ENCODE measurements at places on chromosomes 5 and 9. TPM values are rescaled to one million over a fixed set of nuclear protein-coding genes. Genes with fewer than 3 reads are reported as not detected.

DNA sequence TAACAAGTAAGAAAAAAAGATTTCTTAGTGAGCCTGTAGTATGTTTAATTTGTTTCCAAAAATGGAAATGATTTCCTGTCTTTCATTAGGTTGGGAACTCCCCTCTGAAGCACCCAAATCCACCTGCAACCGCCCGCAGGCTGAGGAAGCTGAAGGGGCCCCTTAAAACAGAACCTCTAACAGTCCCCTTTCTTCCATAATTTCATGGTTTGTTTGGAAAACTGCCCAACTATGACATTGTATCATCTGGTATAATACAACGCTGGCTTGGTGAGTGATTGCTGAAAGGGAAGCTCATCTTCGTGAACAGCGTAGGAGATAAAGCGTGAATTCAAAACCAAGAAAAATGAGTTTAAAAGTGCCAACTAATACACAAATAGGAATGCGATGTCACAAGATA is 215.5 kb downstream of the FSTL4 start:
- no peak overlapping the region for H3K4me3 ChIP-seq
- H3K27me3 ChIP-seq: no peaks in the 10 kb centered on the region
- H3K27ac ChIP-seq: no peak overlapping the region
- no peak for DNase-seq

DNA sequence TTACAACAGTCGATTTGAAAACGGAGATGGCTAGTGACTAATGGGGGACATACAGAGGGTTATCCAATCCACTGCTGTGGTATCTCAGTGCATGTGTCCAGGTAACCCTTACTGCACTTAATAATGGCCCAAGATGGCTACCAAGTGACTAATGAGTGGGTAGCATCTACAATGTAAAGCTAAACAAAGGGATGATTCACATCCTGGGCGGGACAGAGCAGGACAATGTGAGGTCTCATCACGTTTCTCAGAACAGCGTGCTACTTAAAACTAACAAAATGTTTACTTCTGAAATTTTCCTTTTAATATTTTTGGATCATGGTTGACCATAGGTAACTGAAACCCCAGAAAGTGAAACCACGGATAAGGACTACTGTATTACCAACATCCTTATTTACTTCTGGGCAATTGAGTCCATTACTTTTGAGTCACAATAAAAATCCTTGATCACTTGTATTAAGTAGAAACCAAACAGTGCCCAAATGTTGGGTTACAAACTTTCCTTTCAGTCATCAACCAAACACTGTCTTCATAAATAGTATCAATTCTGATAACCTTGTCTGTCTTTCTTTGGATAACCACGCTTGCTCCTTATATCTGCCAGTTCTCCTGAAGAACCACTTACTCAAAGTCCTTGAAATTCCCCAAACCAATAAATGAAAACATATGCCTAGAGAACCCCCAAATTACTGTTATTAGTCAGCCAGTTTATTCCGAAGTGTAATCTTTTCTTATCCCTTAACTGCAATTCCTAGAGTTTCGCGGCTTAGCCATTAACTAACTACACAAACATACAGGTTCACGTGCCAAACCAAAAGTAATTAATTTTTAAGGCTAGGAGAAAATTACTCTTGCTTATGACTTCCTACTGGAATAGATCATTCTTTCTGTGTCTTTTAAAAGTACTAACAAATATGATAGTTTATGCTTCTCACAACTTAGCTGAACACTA is 59.7 kb downstream of the ELL2 start:
- no peak overlapping the region for H3K27ac ChIP-seq
- H3K4me3 ChIP-seq: no peak overlapping the region
- H3K36me3 ChIP-seq: peaks cover 7% of the 10 kb centered on the region
- no peaks in the 10 kb centered on the region for H3K4me1 ChIP-seq
- H3K27me3 ChIP-seq: no peaks in the 10 kb centered on the region
- no peak for DNase-seq

DNA sequence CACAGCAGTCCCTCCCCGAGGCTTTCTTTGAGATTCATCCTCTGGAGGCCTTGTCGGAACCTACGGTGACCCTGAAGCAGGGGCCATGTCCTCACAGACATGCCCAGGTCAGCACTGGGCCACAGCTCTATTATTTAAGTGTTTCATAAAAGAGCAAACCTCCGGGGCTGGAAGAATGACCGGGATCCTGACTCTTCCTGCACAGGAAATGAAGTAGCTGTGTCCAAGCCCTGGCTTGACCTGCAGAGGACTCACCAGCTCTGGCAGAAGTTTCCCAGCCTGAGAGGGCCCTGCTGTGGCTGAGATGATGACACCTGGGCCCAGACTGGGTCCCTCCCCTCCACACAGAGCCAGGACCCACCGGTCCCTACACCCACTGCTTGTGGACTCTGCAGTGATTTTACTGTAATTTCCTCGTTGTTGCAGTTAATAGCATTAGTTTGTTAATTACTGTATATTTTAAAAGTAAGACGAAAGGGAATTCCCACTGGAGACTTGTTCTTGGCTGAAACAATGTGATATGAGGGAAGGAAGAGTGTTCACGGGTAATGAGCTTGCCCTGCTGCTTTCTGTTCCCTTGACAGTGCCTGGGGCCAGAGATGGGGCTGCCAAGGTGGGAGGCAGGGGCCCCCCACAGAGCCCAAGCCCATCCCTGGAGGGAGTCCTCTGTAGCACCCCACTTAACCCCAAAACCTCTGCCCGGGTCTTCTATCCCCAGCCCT is 72.2 kb downstream of the PCDH1 start:
- peak; percentile 32 for DNase-seq
- H3K27ac ChIP-seq: peak overlapping the region; percentile 85
- no peak overlapping the region for H3K4me3 ChIP-seq
- H3K4me1 ChIP-seq: peaks cover 29% of the 10 kb centered on the region
- no peaks in the 10 kb centered on the region for H3K27me3 ChIP-seq

DNA sequence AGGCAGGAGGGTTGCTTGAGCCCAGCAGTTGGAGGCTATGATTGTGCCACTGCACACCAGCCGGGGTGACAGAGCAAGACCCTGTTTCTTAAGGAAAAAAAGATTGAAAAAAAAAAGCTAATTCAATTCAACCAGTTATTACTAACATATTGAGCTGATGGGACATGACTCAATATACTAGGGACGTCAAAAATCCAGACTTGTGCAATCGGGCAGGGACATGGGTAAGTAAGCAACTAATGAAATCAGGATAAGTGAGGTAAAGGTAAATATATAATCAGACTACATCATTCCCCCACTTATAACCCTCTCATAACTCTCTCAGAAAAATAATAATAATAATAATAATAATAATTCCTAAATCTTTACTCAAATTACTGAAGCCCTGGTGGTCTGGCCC is 975 bp upstream of the HAVCR1 start:
- H3K27me3 ChIP-seq: no peaks in the 10 kb centered on the region
- no peak for DNase-seq
- H3K4me3 ChIP-seq: no peak overlapping the region
- no peak overlapping the region for H3K27ac ChIP-seq
- H3K36me3 ChIP-seq: no peaks in the 10 kb centered on the region
- H3K4me1 ChIP-seq: no peaks in the 10 kb centered on the region

DNA sequence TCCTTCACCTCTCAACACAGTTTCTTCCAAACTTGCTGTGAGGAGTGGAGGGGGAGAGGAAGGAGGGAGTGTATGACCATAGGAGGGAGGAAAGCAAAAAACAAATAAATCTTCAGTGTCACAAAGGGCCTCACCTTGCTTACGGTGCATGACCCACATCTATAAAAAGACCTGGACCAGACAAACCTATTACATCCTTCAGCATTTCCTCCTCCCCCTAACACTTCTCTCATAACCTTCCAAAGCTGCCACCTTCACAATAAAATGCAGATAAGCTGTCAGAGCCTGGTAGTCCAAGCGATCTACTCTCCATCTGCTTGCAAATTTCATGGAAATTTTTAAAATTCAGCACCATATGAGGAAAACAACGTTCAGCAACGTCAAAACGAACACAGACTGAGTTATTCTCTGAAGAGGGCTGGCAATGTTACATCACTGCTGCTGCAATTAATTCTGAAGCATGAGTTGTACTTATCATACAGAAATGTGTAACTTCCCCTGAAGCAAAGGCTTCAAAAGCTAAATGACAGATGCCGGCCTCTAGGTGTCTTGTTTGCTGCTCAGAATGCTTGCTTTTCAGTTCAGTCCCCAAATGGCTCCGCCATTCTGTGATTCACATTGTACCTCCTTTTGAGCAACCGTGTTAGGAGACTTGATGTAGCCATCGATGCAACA is 62.9 kb downstream of the EFNA5 start:
- no peak overlapping the region for H3K4me3 ChIP-seq
- no peaks in the 10 kb centered on the region for H3K36me3 ChIP-seq
- no peak overlapping the region for H3K27ac ChIP-seq

- no peak within 1 kb of the TSS for H3K4me3 ChIP-seq
- H3K36me3 ChIP-seq: no peaks in the 10 kb centered on the region
- H3K27ac ChIP-seq: no peak within 1 kb of the TSS
- DNase-seq: no peak
- H3K4me1 ChIP-seq: peaks cover 5% of the 10 kb centered on the region
- no peaks in the 10 kb centered on the region for H3K27me3 ChIP-seq
These were observed at the start of gene TEX48 for GRCh38 chr9:114681594-114682332. TSS of gene TEX48 (minus strand) at chr9:114682192. CDS start at chr9:114671723, 10,469 bp downstream.

The LRRC19 gene
- 1.5 TPM for total RNA-seq

DNA sequence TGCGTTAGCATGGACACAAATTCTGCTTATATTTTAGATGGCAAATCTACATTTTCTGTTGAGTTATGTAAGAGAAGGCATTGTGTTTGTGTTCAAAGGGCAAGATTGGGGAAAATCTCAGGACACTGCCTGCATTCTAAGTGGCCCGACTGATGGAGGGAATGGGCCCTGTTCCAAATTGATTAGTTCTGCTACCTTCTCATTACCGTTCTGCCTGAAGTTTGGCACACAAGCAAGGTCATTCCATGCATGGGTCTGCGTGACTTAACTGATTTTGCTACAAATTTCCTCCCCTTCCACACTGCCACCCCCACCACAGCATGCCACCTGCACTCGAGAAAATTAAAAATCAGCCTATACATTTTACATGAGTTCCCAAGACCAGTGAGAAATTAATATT is 409.9 kb downstream of the BRINP1 start:
- H3K36me3 ChIP-seq: no peaks in the 10 kb centered on the region
- H3K27me3 ChIP-seq: no peaks in the 10 kb centered on the region
- H3K4me1 ChIP-seq: no peaks in the 10 kb centered on the region

The DNAJA1 gene
- 141 TPM for total RNA-seq

The DOCK8 gene
- total RNA-seq: 83.9 TPM

GRCh38 chr9:94173632-94174031 is 85.5 kb upstream of the ZNF169 start:
- no peak overlapping the region for H3K4me3 ChIP-seq
- H3K27me3 ChIP-seq: no peaks in the 10 kb centered on the region
- peaks cover 87% of the 10 kb centered on the region for H3K4me1 ChIP-seq
- H3K36me3 ChIP-seq: peaks cover 5% of the 10 kb centered on the region
- no peak overlapping the region for H3K27ac ChIP-seq

DNA sequence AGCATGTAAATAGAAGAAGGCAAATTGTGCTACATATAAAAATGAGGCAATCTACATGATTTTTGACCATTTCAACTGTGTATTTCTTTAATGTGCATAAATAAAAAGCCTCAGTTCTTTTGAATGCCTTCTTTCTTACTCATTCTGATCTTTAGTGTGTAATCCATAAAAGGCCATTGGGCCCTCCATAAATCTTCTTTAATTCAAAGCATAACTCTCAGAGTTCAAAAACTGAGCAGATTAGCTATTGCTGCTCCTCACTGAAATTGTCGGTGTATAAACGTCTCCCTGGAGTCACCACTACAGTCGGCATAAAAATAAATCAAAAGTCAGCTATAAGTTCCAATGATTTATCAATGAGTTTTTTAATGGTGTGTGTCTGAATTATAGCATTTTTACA is 45.3 kb upstream of the ADAMTSL1 start:
- H3K27ac ChIP-seq: no peak overlapping the region
- no peaks in the 10 kb centered on the region for H3K36me3 ChIP-seq
- H3K4me3 ChIP-seq: no peak overlapping the region
- no peak for DNase-seq
- no peaks in the 10 kb centered on the region for H3K4me1 ChIP-seq

DNA sequence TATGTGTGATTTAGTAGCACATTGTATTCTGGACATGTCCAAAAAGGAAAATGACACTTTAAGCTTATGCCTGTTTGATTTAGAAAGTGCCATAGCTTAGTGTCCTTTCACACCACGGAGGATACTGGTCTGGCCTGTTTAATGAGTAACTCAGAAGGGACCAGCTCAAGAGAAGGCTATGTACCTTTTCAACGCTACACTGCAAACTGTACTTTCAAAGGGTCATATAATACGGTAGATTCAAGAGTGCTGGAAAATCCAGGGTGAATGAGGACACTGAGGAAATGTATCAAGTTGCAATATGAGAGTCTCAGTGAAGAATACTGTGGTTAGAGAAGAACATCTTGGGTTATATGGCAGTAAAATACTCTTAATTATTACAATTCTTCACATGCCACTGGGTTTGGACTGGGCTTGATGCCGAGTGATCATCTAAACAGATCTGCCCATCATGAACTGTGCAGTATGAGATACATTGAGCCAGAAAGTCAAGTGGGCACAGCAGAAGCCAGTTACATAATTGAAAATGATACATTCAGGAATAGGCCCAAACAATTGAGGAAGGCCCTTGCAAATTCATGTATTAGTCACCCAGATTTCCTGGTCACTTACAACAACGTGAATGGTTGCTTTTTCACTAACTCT is 1211.5 kb upstream of the CDH9 start:
- H3K4me3 ChIP-seq: no peak overlapping the region
- DNase-seq: no peak
- H3K4me1 ChIP-seq: no peaks in the 10 kb centered on the region
- no peaks in the 10 kb centered on the region for H3K36me3 ChIP-seq
- H3K27ac ChIP-seq: no peak overlapping the region
- H3K27me3 ChIP-seq: no peaks in the 10 kb centered on the region

DNA sequence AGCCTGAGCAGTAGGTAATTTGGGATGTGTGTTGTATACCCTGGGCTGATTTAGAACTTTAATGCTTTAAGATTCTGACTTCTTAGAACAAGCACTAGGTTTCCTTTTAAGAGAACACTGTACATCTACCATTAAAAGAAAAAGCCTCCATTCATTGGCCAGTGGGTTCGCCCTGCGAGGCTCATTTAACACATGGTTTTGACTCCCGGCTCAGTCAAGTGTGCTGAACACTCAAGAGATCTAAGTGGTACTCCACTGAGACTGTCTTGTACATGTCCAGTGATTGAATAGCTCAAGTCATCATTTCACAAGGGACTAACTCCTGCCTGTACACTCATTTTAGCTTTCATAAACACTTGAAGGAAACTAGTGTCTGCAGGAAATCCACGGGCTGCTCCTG is 3.9 kb downstream of the FUBP3 start:
- no peak overlapping the region for H3K4me3 ChIP-seq
- H3K27ac ChIP-seq: no peak overlapping the region
- no peaks in the 10 kb centered on the region for H3K27me3 ChIP-seq
- H3K36me3 ChIP-seq: no peaks in the 10 kb centered on the region

Measured in upper lobe of left lung (tissue), 6 donors.